ENCODE measurements at places on chromosomes 1 and 21. TPM values are rescaled to one million over a fixed set of nuclear protein-coding genes. Genes with fewer than 3 reads are reported as not detected.

Gene CYP4B1
- total RNA-seq, result not detected

Gene SMCP
- total RNA-seq, result not detected

Gene NID1
- 90.3 TPM for total RNA-seq

Gene CDCP2
- total RNA-seq, result not detected

Gene PTPRU
- total RNA-seq, result 5.1 TPM

Gene TSACC
- 1.0 TPM for total RNA-seq

Gene IL6R
- total RNA-seq, result 0.09 TPM

Gene RIMKLA
- 2.7 TPM for total RNA-seq

Gene ARHGEF16
- 12.2 TPM for total RNA-seq

Gene CSF3R
- total RNA-seq, result not detected

Gene C1orf87
- not detected for total RNA-seq

Gene ACTN2
- total RNA-seq, result 0.91 TPM

Gene OR2T29
- total RNA-seq, result not detected

Gene PDE4B
- 32.5 TPM for total RNA-seq

Gene HES2
- total RNA-seq, result not detected

Gene RUSC1
- 55.2 TPM for total RNA-seq

Gene CLCA1
- not detected for total RNA-seq

Gene IGSF5
- total RNA-seq, result 0.77 TPM

Gene OR2G3
- not detected for total RNA-seq

Gene STX12
- 26.9 TPM for total RNA-seq

Gene DYRK1A
- total RNA-seq, result 73.5 TPM

Gene ELAPOR1
- 0.64 TPM for total RNA-seq

Gene LRRC3
- 10.1 TPM for total RNA-seq

Gene MYOM3
- not detected for total RNA-seq

Gene DCDC2B
- total RNA-seq, result not detected

Gene PRKAA2
- total RNA-seq, result 4.9 TPM

Gene CFAP298
- total RNA-seq, result 44.7 TPM

Gene SYCP1
- total RNA-seq, result not detected

Gene CR1L
- not detected for total RNA-seq

Gene RGS5
- total RNA-seq, result 2.8 TPM

Gene LY9
- not detected for total RNA-seq

Gene GUCA2B
- not detected for total RNA-seq

Gene LCE1E
- not detected for total RNA-seq

Gene HAPLN2
- total RNA-seq, result 0.91 TPM

Gene ADAM30
- total RNA-seq, result not detected

Gene LEFTY1
- 0.65 TPM for total RNA-seq

Gene ANGPTL3
- not detected for total RNA-seq

Gene CHI3L2
- not detected for total RNA-seq

Gene CAMK2N1
- total RNA-seq, result 34.7 TPM

Gene S100A9
- not detected for total RNA-seq

Gene KCNA2
- total RNA-seq, result 2.5 TPM

Gene SPRR2B
- total RNA-seq, result not detected

Gene ATAD3C
- total RNA-seq, result 0.41 TPM

Gene CHIA
- total RNA-seq, result not detected

Gene MFSD2A
- 20.9 TPM for total RNA-seq

Gene ABCA4
- total RNA-seq, result 0.45 TPM

Gene KCNN3
- total RNA-seq, result 0.84 TPM

Gene OR2L2
- 0.09 TPM for total RNA-seq

Gene ITGB2
- total RNA-seq, result 0.89 TPM

Gene GOLT1A
- not detected for total RNA-seq

Gene CADM3
- total RNA-seq, result 10.0 TPM

Gene OPRD1
- 3.9 TPM for total RNA-seq

Gene RPTN
- total RNA-seq, result not detected

Gene S100A1
- total RNA-seq, result not detected

Measured in neural crest cell (in vitro differentiated cells).